ENCODE measurements at places on chromosomes 2 and 18.
A peak's percentile ranks its signal among the peaks of the same experiment; 100 is the strongest.

GRCh38 chr2:37284381-37284780 is 40.3 kb downstream of the PRKD3 start:
- no peak for DNase-seq

GRCh38 chr2:13121096-13121495 is 404.4 kb downstream of the TRIB2 start:
- no peak for DNase-seq

DNA sequence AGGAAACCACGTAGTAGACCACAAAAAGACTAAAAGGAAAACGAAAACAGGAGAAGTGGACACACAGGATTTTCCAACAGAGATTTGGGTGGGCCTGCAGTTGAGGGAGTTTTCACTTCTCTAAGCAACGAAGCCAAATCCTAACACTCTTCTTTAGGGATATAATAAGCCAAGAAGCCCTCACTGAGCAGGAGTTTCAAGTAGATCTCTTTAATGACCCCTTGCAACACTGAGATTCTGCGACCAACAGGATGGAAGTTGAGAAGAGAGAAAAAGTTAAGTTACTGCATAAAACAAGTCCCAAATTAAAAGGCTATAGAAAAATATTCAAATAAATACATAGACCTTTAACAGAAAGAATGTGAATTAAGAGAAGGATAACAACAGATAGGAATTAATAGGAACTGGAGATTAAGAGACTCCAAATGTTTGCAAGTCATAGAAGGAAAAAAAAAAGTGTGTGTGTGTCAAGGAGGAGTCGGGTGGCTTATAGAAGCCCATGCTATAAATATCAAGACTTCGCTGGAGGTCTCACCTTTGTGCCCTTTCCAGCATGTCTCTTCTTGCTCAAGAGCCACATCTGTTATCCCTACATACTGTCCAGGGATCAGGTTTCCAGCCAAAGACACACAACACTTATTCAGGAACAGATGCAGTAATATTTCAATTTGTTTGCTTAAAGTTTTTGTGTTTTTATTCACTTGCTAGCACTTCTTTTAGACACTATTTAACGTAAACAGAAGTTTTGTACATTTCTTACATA is 69.4 kb upstream of the ARHGAP28 start:
- peak; percentile 33 for DNase-seq

- no peak for DNase-seq
These were observed 80.9 kb downstream of the NCOA1 start for GRCh38 chr2:24571828-24572442.

GRCh38 chr2:37916512-37917082 is 8.5 kb upstream of the RMDN2 start:
- no peak for DNase-seq

DNA sequence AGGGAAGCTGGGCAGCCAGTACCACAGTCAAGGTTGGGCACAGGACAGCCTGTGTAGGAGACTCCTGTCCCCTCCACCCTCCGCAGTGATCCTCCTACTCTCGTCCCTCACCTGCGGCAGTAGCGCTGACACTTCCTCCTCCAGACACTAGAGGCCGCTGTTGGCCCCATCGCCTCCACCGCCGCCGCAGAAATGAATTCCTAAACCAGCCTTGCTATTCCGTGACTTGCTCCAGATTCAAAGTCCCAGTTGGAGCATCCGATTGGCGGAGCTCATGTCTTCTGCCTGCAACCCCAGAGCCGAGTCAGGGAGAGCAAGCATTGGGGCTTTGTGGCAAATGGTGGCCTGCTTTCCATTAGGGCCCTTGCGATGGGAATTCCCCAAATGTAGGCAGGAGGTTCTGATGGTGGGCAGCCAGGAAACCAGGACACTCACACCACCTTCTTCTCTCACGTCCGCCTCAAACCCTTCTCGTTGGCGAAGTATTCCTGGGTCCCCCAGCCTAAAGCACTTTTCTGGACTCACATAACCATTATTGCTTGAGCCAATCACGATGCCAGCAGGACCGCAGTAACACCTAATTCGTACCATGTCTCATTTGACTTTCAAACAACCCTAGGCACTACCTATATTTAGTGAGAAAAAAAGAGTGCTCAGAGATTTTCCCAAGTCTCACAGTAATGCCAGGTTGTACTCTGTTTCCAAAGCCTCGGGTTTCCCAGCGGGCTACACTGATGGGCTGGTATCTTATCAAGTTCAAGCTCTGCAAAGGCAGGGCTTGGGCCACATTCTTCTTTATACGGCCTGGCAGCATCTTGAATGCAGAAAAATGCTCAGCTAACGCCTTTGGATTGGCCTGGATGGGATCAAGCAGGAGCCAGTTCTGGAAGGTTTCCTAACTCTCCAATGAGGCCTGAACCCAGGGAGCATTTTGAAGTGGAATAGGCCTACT is 1.2 kb upstream of the DNAJB2 start:
- peak; percentile 65 for DNase-seq

DNA sequence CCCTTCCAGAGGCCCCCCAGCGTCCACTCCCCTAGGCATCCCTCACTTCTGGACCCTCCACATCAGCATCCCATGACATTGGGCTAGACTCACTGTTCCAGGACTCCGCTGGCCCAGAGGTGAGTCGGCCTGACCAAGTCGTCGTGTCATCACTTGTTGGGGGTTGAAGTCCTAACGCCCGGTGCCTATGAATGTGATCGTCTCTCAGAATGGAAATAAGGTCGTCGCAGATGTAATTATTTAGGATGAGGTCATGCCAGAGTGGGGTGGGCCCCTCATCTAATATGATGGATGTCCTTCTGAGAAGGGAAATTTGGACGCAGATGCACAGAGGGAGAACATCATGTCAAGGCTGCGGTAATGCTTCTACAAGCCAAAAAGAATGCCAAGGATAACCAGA is 142.7 kb downstream of the AGAP1 start:
- no peak for DNase-seq

DNA sequence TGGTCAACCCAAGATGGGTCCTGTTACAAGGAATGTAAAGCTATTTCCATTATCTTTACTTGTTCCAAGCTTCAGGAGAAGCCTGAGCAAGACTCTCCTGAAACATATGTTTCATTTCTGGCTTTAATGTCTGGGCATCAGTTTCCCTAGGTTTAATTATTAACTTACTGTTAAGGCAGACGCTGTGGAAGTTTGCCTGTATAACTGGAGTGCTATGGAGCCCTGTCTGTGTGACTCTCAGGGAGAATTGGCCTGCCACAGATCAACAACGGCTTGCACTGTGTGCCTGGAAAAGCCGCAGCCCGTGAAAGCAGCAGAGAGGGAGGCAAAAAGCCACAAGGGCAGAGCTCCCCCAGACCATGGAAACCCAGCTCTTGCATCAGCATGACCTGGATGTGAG is 22.1 kb upstream of the LONRF2 start:
- no peak for DNase-seq

DNA sequence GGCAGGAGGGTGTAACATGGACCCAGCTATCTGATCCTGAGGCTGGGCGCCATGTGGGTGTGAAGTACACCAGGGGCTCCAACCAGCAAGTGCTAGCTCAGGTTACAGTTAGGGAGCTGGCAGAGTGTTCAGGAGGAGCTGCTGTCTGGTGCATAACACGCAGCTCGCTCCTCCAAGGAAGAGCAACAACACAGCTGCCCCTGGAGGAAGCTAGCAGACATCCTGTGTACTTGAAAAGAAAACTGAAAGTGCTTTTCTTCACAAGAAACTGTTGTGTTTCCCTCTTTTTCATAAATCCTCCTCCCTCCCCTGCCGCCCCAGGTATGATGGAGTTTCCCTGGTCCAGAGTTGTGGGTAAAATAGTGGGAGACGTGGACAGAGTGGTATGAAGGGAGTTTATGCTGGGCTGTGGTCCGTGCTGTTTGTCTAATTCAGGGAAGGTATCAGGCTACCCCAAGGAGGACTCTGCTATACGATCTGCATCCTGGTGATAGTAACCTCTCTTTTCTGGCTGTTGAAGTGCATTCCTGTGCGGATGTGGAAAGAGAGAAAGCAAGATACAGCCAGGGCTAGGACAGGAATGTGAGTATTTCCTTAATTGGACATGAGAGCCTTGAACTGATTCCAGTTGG is 6.1 kb upstream of the LBH start:
- DNase-seq, result no peak
